GM04503 (cell line): ENCODE measurements at places on chromosomes 4 and X.
A peak's percentile ranks its signal among the peaks of the same experiment; 100 is the strongest.

DNA sequence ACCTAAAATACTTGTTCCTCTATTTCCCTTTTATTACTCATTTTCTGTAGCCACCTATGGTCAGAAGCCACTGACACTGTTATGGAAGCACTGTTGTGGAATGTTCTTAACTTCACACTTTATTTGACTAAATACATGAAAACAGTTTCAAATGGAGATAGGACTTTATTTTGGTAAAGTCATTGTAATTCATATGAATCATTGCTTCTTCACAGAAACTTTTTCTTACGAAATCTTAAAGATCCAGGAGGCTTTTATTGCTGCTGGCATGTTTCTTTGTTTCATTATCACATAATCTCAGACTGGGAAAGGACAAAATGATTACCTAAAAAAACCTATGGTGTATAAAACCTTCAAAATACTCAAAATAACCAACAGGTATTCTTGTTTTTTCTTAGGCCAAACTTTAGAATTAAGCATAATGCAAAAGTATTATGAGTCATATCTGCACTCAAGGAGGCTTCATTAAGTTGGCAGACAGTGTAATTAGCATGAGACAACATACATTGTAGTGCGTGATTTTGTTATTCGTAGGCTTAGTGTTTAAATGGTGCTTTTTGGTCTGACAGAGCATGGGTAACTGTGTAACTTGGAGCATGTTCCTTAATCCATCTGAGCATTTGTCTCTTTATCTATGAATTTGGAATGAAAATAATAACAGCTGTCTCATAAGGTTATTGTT lies 58.0 kb downstream of the SH3BGRL start:
- DNase-seq, result no peak

DNA sequence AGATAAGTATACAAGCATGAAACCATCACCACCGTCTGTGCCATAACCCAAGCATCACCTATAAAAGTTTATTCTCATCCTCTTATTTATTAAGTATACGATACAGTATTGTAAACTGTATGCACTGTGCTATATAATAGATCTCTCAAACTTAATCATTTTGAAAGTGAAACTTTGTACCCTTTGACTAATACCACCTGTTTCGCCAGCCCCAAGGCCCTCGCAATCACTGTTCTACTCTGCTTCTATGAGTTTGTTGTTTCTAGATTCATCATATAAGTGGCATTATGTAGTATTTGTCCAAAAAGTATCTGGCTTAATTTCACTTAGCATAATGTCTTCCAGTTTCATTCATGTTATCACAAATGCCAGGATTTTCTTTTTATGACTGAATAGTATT lies 72.1 kb upstream of the DOCK11 start:
- no peak for DNase-seq

DNA sequence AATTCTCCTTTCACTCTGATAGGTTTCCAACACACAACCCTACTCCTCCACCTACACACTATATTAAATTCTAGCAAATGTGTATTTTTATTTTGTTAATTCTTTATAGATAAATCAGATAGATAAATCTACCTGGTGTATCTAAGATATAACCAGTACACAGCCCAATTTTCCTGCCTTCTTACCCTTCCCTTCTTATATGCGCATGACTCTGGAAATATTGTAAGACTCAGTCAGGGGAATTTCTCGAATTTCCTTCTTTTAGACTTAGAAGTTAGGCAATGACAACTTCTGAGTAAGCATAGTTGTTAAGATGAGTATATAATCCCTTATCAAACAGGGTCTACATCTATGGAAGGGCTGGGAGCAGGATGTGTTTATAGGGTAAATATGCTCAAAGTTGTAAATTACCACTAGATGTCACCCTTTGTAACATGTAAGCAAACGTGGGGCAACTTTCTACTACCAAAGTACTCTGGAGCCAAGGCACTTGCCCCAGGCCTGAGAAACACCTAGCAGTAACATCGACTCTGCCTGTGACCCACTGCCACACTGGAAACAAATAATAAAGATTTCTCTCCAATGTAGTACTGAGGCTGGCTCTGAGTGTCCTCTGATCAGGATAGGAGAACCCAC lies 444.7 kb downstream of the IQCM start:
- DNase-seq, result peak; percentile 18

DNA sequence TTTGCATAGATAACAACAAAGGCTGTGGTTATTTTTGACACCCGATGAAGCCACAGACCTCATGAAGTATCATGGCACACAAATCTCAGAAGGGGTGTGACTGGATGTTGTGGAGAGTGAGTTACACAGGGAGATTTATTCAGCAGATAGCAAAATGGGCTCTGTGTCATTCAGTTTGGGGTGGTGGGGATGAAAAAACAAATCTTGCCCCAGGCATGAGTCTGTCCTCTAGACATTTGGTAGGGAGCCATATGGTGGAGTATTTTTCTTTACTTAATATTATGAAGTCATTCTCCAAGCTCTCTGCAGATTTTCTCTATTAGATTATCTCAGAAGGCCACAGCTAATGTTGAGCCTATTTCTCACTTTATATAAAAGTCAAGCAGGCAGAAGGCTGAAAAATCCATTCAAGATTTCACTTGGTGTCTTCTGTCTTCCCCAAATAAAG lies 277.1 kb upstream of the TENM3 start:
- DNase-seq, result no peak

DNA sequence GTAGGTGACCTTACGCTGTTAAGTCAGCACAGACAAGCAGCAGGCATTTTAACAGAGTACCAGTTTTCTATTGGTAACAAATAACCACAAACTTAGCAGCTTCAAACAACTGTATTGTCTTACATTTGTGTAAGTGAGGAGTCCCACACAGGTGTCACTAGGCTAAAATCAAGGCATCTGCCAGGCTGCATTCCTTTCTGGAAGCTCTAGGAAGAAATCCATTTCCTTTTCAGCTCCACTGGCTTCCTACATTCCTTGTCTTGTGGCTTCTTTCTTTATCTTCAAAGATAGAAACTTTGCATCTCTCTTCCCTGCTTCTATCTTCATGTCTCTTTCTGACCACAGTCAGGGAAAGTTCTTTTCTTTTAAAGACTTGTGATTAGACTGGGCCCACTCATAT lies 139.9 kb downstream of the TMEM144 start:
- DNase-seq, result no peak

- peak; percentile 63 for DNase-seq
Observed at GRCh38 chr4:5101571-5101970, 50.3 kb downstream of the STK32B start.

GRCh38 chr4:20297783-20298182 lies 46.1 kb downstream of the SLIT2 start:
- no peak for DNase-seq

GRCh38 chrX:2928191-2928582 lies 952 bp downstream of the ARSD start:
- peak; percentile 3 for DNase-seq

DNA sequence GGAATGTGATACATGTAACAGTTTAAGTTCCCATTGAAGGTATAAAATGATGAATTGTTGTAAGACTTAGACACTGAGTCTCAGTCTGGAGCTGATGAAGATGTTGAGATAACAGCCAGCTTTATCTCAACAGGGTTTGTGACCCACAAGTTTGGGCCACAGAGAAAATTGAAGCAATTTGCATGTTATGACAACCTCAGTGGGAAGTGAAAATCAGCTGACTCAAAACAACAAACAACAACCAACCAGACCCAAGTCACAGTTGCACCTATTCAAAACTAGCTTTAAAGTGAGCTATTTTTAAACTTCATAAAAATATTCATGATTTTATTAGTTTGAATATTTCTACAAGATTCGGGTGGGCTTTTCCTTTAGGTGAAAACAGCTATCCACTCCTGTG lies 8.0 kb downstream of the SFRP2 start:
- no peak for DNase-seq

- peak; percentile 14 for DNase-seq
Observed at GRCh38 chr4:77922158-77923094, 59.8 kb downstream of the MRPL1 start.

GRCh38 chr4:159446266-159446976 lies 343.5 kb downstream of the RAPGEF2 start:
- DNase-seq, result peak; percentile 27

DNA sequence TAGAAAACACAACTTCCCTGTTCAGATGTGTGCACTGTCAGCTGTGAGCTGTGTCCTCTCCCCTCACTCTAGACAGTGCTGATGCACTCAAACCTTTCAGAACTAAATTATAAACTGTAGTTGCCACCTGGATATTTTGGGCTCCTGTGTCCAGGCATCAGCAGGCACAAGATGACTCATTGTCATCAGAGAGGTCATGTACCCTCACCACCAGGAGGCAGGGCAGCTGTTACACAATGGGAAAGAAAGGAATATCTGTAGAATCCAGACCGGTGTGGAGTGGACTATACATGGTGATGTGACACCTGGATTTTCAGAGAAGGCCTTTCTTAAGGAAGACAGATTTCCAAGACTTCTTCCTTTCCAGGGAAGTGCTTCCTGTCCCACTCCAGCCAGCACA lies 854.4 kb upstream of the AGA start:
- DNase-seq, result no peak

- DNase-seq, result no peak
Observed at GRCh38 chr4:37383579-37384229, 139.2 kb downstream of the NWD2 start.

GRCh38 chrX:68506649-68507048 lies 7.8 kb downstream of the YIPF6 start:
- no peak for DNase-seq

- DNase-seq, result no peak
Observed at GRCh38 chrX:125621588-125621927, 301.9 kb downstream of the TEX13C start.

DNA sequence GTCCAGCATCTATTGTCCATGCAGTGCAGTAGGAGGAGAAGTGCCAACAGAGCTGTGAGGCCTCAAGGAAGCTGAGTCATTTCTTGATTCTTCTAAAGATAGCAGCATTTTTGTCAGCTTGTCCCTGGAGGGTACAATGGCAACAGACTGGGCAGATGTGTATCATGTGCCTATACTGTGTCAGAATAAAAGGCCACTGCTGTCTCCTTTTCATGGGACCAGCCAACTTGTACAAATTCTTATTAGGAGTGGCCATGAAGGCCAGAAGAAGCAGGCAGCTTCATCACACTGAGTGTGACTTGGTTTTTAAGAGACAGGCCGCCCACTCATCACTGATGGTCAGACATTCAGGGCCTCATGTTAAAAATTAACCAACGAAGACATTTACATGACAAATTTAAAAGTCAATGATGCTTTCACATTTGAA lies 185.0 kb upstream of the FAM241A start:
- peak; percentile 47 for DNase-seq

DNA sequence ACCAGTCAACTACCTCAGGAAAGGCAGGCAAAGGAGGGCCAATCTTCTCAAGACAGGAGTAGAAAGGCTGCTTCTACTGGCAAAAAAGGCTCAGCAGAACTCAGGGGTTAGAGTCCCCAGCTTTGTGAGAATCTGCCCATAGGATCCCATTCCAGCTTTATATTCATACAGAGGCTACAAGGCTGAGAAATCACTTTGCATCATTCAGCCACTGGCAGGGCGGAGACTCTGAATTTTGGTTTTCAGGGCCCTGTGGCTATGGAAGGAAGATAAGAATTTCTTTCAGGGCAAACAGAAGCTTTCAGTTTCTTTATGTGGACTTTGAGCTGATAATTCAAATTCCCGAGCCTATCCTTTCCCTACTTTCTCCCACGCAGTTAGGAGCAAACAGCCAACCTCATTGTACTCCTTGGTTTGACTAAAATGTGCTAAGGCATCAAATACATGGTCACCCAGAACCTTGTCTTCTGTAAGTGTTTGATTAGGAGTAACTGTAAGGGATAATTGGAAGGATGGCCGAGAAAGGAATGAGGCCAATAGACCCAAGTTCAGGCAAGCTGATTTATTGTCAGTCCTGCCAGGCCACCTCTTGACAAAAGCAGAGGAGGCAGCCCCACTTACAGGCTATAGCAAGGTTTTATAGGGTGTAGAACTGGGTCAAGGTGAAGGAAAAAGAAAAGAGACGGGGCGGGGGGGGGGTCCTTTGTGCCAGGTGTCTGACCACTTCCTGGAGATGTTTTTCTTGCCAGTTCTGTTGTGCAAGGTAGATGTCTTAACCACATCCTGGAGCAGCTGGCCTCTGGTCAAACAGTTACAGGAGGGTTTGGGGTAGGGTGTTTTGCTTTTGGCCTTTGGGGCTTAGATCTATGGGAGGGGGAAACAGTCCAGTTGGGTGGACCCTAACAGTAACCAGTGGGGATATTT lies 165.3 kb upstream of the PPP1R2C start:
- no peak for DNase-seq

GRCh38 chr4:114980932-114981708 lies 132.3 kb downstream of the NDST4 start:
- DNase-seq, result no peak

DNA sequence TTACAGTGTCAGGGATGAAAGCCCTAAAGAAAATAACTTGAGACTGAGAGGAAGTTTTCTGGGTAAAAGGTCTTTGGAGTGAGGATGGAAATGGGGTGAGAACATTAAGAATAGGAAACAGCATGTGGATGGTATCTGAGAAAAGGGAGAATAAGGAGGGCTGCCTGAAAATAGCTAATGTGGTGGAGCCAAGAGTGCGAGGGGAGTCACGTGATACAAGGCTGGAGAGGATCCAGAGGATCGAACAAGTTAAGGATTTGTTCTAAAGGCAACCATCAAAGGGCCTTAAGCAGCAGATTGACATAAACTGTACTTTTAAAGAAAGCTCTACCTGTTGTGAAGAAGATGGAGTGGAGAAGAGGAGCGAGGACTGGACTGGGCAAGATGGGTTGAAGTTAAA lies 347.4 kb upstream of the AGA start:
- DNase-seq, result no peak

DNA sequence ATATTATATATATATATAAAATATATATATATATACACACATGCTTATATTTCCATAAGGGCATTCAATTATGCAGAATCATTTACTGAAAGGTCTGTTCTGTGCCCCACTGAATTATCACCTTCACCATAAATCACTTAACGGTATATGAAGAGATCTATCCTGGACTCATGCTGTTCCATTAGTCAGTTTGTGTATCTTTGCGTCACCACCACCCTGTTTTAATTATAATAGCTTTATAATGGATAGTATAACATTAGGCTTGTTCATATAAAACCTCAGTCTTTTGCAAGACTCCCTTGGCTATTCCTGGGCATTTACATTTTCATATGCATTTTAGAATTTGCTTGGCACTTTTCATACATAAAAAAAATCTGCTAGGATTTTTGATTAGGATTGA lies 19.1 kb downstream of the WDR17 start:
- no peak for DNase-seq

DNA sequence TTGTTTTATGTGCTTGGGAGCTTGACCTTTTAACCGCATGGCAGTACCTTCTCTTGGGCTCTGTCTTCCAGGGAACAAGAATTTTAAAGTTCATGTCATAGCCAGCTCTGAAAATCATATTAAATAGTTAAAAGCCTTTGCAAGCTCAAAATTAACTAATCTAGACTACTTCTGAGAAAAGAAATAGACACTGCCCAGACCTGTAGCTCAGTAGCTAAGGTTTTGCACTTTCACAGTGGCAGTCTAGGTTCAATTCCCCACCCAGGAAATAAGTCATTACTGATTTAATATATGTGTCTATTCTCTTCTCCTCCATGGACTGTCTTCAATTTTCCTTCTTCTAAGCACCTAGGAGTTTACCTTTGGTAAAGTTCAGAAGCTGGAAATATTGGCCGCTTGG lies 27.4 kb downstream of the HSD17B11 start:
- DNase-seq, result no peak
